ENCODE measurements at places on chromosomes 13 and 19.
A peak's percentile ranks its signal among the peaks of the same experiment; 100 is the strongest.

DNA sequence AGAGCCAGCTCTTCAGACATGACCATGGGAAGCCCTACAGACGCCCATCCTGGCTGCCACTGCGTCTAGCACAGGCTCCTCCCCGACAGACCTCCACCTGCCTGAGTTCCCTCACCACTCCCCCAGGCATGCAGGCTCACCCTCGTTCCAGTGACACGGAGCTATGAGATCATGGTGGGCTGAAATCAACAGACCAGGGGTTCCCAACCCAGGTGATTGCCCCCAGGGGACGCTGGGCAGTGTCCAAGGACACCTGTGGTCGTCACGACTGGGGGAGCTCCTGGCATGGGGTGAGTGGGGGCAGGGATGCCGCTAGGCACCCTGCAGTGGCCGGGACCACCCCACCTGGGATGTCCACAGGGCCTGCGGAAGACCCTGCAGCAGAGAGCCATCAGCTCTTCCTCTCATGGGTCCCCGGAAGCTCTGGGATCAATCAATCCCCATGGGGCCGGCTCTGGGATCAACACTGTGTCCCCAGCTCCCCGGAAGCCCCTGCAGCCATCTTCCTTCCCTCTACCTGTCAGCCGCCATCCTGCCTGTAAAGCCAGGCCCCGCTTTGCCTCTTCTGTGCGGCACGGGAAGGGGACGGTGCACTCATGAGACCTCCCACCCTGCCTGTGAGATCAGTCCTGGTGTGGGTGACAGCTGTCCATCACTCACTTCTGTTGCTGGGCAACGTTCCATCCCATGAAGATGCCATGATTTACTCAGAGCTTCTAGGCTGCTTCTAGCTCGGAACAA is 12.8 kb upstream of the MADCAM1 start:
- DNase-seq, result no peak

GRCh38 chr19:3113100-3114017 is 19.2 kb downstream of the GNA11 start:
- no peak for DNase-seq

DNA sequence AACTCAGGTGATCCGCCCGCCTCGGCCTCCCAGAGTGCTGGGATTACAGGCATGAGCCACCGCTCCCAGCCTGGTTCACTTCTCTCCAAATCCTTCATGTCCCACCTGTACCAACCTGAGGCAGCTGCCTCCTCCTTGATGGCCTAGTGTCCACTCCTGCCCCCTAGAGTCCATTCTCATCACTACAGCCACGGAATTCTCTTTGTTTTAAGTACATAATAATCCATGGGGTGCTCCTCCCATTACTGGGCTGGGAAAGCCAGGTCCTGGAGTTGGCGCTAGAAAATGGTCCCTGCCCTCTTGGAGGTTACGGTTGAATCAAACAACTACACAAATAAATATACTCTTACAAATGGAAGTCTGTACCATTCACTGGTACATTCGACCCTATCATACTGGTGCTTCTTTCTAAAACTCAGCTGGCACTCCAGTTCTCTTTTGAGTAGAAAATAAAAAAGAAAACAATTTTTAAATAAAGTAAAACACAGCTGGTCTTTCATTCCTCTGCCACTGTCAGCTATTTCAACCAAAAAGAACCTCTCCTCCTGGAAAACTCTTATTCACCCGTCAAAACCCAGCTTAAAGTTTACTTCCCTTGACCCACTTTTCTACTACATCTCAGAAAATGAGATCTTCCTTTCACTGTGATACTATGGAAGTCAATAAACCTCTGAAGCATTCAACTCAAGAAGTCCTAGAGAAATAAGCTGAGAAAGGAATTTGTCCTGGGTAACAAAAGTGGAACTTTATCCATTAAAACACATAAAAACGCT is 22.4 kb upstream of the ARHGEF18 start:
- no peak for DNase-seq

- peak; percentile 92 for DNase-seq
Measured at GRCh38 chr19:44746946-44747738, 1.4 kb upstream of the BCL3 start.

DNA sequence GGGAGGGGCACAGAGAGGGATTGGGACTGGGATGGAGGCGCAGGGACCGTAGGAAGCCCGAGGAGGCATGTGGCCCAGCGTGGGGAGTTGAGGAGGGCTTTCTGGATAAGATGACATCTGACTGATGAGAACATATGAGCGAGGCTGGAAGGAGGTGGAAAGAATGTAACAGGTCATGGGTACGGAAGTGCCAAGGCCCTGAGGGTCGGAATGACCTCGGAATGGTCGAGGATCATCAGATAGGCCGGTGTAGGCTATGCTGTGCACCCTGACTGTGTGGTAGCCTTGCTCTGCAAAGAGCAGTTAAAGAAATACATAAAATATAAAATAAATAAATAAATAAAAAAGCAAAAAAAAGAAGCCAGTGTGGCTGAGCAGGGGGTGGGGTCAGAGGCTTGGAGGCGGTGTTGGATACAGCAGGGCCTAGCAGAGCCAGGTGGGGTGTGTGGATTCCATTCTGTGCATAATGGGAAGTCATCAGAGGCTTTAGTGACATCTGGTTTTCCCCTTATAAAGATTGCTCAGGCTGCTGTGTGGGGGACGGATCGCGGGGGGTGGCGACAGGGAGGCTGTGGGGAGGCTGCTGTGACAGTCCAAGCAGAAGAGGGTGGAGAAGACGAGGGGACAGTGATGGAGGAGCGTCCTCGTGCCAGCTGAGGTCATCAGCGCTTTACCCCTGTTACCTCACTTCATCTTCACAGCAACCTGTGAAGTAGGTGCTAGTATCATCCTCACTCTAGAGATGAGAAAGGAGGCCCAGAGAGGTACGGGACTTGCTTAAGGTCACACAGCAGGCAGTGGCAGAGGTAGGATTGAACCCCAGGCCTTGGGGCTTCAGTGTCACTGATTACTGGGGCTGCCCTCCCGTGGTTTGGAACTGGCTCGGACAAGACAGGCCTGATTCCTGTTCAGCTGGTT is 5.0 kb downstream of the PAK4 start:
- DNase-seq, result no peak

GRCh38 chr13:83503424-83503823 is 378.9 kb downstream of the SLITRK1 start:
- DNase-seq, result no peak

DNA sequence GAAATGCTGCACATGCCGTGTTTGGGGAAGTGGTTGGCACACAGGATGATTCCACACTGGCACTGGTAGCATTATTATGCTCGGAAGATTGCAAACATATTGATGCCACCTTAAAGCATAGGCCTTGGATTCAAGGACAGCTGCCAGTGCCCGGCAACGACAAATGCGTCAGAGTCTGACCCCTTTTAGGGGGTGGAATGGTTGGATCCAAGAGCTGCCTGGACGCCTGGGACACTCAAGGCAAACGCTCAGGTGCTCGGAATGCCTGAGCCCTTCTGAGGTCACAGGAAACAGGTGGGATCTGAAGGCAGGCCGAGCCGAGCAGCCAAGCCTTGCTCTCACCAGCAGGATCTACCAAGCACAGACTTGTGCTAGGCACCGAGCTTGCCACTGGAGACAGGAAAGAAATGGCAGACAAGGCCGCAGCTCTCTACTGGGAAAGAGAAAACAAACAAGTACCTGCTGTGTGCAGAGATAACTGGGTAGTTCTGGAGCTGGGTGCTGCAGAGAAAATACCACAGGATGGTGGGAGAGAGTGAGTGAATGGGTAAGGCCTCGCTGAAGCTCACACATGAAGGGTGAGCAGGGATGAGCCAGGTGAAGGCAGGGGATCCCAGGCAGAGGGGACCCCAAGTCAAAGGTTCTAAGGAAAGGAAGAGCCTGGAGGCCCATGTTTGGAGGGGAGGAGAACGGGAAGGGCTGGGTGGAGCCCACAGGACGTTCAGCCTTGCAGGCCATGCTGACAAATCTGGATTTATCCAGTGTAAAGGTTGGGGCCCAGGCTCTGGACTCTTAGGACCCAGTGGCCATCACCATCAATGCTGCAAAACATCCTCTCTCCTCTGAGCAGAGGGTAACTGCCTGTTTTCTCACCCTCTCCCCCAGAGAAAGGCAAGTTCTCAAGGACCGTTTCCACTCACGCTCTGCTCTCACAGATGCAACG is 9.2 kb downstream of the RANBP3 start:
- no peak for DNase-seq

DNA sequence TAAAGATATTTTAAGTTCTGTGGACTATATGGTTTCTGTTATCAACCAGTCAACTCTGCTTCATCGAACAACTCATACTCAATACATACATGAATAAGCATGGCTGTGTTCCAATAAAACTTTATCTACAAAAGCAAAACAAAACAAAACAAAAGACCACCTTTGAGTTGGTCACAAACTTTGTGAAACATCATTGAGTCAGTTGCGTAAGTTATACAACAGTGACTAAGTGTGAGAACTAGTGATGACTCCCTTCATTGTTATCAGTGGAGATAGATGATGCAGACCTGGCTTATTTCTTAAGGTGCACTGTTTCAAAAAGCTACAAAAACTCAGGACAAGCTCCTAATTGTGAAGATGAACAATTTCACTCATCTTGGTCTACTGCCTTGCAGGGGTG is 14.5 kb upstream of the KLK4 start:
- DNase-seq, result no peak

DNA sequence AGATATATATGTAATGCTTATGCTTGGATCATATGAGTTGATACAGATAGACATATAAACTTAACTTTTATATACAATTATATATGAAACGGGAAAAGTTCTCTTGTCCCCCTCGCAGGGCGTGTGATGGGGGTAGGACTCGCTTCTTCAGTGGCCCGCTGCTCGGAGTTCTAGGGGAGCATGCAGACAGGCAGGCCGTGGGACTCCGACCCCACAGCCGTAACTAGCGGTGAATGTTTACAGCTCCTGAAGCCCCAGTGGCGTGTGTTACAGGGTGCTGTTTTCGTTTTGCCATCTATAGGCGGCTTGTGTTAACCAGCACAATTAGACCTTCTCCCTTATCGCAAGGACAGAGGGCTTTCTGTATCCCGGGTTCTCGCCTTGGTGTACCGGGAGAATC is 1899.8 kb downstream of the PCDH9 start:
- no peak for DNase-seq

DNA sequence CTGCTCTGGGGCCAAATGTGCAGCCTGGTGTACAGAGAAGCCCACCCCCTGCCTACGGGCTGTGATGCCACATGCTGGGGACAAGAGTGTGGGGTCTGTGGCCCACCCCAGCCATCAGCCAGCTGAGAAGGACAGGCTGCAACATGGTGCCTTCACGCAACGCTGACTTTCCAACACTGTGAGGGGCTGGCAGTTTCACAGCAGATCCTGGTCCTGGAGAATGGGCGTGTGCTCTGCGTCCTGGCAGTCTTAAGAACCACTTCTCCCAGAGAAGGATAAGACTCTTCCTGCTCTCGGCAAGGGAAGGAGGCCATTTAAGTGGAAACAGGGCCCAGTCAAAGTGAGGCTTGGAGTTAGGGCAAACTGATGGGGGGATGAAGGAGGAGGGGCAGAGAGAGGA is 4.6 kb downstream of the LRRC4B start:
- DNase-seq, result no peak

DNA sequence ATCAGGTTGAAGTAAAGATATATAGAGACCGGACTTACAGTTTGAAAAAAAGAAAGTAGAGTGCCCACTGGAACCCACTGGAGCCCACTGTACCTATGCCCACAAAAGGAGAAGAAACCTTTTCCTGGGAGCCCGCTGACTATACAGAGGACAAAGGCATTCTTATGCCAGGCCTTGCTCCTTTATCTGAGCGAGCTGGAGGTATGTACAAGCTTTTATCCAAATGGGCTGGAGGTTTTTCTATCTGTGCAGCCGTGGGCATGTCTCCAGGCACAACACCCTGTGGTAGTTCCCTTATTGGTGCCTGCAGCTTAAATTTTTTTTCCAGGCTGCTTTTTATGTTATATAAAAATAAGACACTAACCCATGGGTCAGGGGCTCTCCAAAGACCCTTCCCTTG is 8.4 kb downstream of the ZNF234 start:
- DNase-seq, result no peak

- DNase-seq, result no peak
Measured at GRCh38 chr13:76816394-76816793, 69.8 kb downstream of the KCTD12 start.

DNA sequence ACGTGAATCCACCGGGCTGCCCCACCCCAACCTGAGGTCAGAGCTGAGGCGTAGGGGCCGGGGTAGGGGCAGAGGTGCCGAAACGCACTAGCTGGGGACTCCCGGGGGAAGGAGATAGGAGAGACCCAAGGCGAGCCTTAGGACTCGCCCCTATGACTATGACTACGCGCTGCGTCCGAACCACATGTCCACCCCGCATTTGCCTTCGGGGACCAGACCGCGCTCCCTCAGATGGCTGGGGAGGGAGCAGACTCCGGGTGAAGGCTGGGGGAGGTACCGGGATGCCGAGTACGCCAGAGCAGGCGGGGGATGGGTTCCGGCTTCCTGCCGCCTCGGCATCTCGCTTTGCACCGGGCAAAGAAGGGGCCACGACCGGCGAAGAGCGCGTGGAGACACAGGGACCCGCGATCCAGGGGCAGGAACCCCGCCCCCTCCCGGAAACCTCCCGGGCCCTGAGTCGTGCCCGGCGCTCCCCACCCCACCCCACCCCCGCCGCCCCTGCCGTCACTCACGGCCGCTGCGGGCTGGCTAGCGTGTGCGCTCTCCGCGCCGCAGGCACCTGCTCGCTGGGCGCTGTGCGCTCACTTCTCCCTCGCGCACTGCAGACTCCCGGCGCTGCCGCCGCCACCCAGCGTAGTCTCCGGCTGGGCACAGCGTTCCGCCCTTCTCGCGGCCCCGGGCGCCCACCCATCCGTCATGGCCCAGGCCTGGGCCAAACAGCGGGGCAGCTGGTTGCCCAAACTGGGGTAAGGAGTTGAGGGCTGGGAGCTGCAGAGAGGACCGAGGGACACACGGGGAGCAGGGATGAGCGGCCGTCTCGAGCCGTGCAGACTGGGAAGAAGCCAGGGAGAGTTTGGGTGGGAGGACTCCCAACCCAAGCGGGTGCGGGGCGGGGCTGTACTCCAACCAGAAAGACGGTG is 622 bp upstream of the VSTM2B start:
- DNase-seq, result no peak

- DNase-seq, result no peak
Measured at GRCh38 chr13:52845766-52846566, 2.5 kb downstream of the PCDH8 start.

- DNase-seq, result no peak
Measured at GRCh38 chr19:13400296-13400695, 106.0 kb downstream of the CACNA1A start.

- peak; percentile 28 for DNase-seq
Measured at GRCh38 chr19:7916103-7916954, 1.7 kb downstream of the TGFBR3L start.

GRCh38 chr13:68066879-68067513 is 836.9 kb upstream of the PCDH9 start:
- DNase-seq, result no peak

GRCh38 chr19:32824916-32825608 is 44.5 kb downstream of the SLC7A9 start:
- DNase-seq, result no peak

GRCh38 chr13:45374917-45375316 is 33.9 kb upstream of the TPT1 start:
- DNase-seq, result no peak

DNA sequence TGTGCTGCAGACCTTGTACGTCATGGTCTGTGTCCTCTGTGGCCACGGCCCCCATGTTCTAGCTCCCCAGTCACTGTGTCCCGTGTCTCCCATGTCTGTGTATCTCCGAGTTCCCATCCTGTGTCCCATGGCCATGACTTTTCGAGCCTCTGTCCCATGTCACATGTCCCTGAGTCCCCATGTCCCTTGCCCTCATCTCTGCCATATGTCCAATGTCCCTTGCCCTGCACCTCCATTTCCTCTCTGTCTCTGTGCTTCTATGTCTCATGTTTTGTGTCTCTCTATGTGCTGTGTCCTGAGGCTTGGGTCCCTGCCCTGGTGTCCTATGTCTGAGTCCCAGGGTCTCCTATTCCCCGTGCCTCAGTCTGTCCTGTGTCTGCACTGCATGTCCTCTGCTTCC is 2.0 kb downstream of the ATP4A start:
- DNase-seq, result no peak
